ENCODE measurements at places on chromosomes 1 and 21.

- no peak for DNase-seq
These were observed 157.8 kb downstream of the SDCCAG8 start for GRCh38 chr1:243413431-243414151.

DNA sequence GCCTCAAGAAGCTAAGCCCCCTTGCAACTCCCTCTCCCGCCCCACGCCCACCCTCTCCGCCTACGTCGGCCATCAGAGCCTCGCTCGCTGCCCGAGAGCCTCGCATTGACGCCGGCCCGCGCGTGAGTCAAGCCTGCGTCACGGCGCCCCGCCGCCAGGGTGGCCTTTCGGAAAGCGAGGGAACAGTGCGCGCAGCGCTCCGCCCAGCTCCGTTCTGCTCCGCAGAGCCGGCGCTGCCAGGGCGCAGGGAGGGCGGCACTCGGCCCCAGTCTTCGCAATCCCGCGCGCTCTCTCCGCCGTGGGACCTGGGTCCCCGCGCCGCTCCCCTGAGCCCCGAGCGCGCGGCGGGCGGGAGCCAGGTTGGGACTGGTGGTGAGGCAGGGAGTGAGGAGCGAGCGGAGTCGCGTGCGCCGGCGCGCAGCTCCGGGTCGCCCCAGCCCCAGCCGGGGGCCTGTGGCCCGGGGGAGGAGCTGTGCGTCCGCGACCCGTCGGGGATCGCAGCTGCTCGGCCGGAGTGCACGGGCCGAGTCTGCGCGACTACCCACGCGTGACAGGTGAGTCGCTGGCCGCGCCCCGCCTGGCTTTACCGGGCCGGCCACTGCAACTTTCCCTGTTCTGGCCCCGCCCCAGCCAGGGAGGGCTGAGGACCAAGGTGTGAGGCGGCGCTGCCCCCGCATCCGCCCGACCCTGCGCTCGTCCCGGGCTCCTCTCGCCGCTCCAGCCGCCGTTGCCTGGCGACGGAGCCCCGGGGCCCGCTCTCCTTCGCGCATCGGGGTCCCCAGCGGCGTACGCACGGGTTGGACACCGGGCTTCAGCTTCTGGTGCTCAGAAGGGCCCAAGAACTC is at the start of gene SLC6A17:
Gene SLC6A17, plus strand, starts transcription at position 165 of the 845 bp plus-strand sequence. CDS start 16,436 bp downstream, outside the sequence.
- no peak for DNase-seq

DNA sequence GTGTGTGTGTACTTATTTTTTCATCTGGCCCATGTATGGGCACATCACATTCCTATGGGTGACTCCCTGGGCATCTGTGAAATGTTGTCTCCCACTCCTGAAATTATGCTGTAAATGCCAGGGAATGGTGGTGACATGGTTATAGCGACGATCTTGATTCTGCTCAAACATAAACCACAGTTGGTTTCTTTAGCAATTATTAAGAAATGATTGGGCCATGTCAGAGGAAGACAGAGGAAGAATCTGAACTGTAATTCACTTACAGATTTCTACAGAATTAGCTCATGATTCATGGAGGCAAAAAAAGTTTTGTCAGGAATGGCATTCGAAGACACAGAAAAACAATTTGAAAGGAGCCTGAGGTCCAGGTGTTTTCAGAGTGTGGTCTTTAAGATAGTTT is 25.8 kb upstream of the KCNE1 start:
- DNase-seq, result no peak

DNA sequence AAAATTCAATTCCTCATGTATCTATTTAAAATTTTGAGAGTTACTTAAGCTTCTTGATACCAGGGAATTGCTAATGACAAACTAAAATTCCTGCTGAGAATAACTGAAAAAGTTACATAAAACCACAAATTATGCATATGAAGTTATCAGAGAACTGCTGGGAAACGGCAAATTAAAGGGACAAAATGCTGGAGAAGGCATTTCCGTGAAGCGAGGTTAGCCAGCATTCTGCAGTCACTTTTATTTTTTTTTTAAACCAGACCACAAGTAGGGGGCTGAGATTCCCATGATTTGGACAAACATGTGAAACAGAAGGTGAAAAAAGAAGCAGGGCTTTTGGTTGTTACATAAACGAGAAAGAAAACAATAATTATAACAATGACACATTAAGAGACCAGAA is 737.6 kb upstream of the CHRM3 start:
- DNase-seq, result no peak

GRCh38 chr1:27485363-27485762 is 4.6 kb downstream of the WASF2 start:
- DNase-seq, result no peak

- DNase-seq, result no peak
These were observed 18.8 kb downstream of the INKA2 start for GRCh38 chr1:111720274-111720976.

DNA sequence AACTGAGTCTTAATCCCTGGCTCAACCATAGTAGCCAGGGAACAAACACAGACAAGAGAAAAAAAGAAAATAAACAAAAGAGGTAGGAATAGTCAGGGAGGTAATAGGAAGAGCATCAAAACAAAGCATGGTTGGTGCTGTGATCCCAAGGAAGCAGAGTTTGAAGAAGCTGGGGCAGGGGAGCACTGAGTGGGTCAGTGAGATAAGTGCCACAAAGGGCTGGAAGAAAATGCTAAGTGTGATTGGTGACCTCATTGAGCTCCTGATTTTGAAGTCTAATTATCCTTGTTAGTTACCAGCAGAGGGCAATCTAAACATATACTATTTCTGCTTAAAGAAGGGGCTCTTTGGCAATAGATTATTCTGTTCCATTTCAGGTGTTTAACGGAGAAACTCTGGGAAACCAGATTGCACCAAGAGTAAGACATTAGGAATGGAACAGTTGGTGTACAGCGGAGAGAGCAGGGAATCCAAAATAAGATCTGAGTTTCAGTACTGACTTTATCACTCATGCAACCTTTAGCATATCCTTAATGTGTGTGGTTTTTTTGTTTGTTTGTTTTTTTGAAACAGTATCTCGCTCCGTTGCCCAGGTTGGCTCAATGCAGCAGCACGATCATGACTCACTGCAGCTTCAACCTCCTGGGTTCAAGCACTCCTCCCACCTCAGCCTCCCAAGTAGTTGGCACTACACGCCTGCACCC is 30.7 kb upstream of the KIAA1614 start:
- DNase-seq, result peak; percentile 36

GRCh38 chr21:46532080-46532479 is 72.8 kb downstream of the S100B start:
- no peak for DNase-seq
